ENCODE measurements at places on chromosomes 5 and 9.

GRCh38 chr5:134248256-134248655, 22.4 kb upstream of the PPP2CA start:
- no peak for DNase-seq

DNA sequence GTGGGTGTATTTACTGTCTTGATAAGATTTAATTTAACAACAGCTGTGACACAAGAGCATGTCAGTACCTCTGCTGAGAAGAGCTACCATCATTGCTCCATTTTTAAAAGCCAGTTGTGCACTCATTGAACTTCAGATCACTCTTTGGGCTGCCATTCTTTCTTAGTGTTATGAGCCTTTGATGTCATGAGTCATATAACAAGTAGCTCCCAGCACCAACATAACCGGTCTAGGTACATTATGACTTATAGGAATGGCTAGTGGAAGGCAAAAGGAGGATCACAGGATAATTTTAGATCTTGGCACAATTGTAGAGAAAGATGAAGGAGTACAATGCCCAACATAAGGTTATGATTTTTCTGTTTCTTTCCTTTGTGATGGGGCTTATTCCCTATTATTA, 170.8 kb upstream of the FBN2 start:
- no peak for DNase-seq

DNA sequence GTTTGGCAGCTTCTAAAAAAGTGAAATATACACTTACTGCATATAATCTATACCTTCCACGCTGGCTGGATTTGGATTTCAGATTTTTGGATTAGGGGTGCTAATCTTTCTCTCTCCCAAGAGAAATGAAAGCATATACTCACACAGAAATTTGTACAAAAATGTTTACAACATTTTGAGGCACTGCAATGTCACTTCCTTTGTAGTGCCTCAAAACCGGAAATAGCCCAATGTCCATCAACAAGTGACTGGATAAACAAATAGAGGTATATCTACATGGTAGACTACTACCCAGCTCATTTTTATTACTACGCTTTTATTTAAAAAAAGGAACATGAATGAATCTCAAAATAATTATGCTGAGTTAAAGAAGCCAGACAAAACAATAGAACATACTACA, 74.0 kb upstream of the MIER3 start:
- no peak for DNase-seq

GRCh38 chr9:78304357-78304756, 7.4 kb downstream of the PSAT1 start:
- DNase-seq, result no peak

DNA sequence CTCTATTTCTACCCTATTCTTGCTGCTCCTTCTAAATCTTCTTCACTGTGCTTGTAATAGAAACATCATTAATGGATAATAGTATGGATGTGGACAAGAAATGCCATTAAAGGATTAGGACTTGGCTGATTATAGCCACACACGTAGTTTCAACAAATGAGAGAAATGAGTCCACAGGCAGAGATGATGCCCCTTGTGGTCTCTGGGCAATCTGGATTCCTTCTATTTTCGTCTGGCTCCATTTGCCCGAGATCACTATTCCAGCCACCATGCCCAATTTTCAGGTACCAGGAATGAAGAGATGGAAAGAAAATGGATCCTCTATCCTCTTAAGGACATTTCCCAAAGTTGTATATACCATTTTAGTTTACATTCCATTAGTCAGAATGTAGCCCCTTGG, 13.2 kb downstream of the VLDLR start:
- DNase-seq, result no peak

DNA sequence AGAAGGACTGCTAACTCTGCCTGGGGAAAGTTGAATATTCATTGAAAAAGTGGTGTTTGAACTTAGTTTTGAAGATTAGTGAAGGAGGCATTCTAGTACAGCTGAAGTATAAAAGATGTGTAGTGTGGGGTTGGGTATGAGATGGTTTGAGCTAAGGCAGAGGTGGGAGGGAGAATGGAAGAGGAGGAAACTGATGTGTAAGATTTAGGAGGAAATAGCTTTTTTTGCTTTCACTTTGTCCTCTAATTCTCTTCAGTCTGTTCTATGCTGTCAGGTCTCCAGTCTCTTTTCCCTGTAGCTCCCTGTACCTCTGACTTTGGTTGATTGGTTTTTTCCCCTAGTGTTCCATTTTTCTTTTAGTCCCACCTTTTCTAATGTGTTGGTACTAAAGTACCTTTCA, 9.0 kb downstream of the CREBRF start:
- DNase-seq, result no peak

- DNase-seq, result no peak
Observed at GRCh38 chr5:68172314-68172713, 43.2 kb upstream of the PIK3R1 start.

DNA sequence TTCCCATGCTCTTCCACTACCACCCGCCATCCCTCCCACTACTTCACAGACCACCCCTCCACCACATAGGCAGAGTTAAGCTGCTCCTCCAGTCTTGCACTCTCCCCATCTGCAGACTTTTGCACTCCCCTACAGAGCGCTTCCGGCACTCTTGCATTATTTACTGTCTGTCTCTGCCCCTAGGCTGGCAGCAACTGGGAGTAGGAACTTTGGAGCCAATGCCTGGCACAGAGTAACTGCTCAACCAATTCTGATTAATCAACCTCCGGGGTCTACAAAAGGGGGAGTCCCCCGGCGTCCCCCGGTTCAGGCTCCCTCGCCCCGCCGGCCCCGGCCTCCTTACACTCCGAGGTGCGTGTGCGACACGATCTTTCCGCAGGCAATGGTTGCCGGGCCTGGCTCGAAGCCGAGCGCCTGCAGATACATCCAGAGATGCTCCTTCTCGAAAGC, 498 bp downstream of the HAUS6 start:
- no peak for DNase-seq

GRCh38 chr5:116593340-116593739, 18.7 kb upstream of the SEMA6A start:
- no peak for DNase-seq

GRCh38 chr5:102959055-102959454, 160.9 kb downstream of the GIN1 start:
- DNase-seq, result no peak

- DNase-seq, result no peak
Observed at GRCh38 chr9:138015021-138015829, 137.6 kb downstream of the CACNA1B start.

- DNase-seq, result no peak
Observed at GRCh38 chr9:98185021-98185567, 7.3 kb downstream of the CORO2A start.

GRCh38 chr5:131330031-131330430, 66.2 kb downstream of the CDC42SE2 start:
- no peak for DNase-seq

DNA sequence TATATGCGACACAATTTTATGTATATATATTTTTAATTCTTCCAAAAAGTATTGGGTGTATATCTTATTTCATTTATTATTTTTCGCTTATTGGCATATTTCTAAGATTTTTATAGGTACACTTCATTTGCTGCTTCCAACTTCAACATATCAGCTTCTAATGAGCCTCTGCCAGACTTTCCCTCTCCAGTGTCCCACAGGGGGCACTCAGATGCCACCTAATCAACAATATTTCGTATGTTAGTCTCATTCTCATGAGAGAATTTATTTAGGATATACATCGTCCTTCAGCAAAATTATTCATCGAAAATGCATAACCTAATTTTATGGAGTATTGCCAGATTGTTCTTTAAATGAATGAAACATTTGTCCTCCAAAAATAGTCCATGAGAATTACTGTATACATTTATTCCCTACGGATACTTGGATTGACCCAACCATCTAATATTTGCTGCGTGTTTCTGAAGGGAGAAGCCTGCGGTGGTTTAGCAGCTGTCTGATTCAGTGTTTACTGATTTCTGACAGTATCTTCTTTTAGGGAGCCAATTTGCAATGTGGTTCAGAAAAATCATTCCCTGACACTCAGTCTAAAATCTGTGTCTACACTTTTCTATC, 100.6 kb upstream of the SELENOP start:
- DNase-seq, result no peak

DNA sequence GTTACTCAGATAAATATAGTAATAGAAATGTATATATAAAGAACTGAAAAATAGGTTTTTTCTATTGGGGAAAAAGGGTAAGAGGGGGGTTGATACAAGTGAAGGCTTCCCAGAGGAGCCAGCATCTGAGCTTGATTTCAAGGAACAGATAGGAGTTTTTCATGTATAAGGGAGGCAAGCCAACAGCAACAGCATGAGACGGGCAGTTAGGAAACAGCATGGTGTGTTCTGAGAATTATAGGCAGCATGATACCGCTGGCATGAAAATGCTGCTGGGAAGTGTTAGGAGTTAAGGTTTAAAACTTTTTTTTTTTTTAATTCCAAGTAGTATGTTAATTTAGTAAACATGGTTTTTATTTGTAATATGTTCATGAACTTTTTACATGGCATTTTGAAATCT, 9.7 kb downstream of the CDC37L1 start:
- DNase-seq, result no peak

GRCh38 chr5:111493031-111493430, 19.3 kb downstream of the STARD4 start:
- no peak for DNase-seq

GRCh38 chr5:135075621-135076020, 41.6 kb upstream of the PITX1 start:
- no peak for DNase-seq

DNA sequence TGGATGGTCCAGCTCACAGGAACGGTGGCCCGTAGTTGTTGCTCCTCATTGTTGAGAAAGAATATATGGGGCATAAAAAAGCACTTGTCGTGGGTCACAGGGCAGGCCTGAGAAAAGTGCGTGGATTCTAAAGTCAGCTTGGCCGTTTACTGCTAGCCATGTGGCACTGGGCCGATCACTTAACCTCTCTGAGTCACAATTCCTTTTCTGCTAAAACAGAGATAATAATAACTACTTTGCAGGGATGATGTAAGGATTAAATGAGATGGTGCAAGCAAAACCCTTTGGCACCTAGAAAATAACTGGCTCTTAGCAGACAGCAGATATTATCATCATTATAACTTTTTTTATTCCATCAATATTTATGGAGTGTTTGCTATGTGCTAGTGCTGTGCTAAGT, 579.7 kb downstream of the CCDC171 start:
- DNase-seq, result no peak

DNA sequence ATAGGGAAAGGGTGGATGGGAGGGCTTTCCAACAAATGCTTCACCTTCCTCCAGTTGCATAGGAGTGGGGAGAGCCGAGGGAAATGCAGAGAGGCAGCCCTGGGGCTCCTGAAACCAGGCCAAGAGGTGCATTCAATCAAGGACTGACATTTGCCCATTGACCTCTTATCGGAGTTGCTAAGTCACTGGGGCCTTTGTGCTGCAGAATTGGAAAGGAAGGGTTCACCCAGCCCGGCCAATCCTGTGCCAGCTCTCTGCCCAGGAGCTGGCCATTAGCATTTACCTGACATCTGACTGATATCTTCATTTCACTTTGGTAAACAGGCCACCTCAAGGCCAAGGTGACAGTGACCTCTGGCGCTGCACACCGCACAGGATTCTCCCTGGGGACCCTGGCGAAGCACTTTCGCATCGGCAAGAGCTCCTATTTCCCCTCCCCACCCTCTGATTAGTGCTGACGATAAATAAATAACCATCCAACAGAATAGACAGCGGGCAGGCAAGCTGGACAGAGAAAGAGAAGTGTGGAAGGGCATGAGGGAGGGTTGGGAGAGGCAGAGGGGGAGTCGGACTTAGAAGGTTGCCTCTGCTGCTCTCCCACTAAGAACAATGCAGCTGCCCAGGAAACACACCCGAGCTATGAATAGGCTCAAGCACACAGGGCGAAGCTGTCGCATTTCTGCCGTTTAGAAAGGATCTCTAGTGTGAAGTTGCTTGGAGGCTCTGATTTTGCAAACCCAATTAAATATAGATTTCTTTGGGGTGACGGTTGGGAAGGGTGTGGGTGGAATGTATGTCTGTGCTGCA, 57.0 kb upstream of the BOD1 start:
- DNase-seq, result no peak

DNA sequence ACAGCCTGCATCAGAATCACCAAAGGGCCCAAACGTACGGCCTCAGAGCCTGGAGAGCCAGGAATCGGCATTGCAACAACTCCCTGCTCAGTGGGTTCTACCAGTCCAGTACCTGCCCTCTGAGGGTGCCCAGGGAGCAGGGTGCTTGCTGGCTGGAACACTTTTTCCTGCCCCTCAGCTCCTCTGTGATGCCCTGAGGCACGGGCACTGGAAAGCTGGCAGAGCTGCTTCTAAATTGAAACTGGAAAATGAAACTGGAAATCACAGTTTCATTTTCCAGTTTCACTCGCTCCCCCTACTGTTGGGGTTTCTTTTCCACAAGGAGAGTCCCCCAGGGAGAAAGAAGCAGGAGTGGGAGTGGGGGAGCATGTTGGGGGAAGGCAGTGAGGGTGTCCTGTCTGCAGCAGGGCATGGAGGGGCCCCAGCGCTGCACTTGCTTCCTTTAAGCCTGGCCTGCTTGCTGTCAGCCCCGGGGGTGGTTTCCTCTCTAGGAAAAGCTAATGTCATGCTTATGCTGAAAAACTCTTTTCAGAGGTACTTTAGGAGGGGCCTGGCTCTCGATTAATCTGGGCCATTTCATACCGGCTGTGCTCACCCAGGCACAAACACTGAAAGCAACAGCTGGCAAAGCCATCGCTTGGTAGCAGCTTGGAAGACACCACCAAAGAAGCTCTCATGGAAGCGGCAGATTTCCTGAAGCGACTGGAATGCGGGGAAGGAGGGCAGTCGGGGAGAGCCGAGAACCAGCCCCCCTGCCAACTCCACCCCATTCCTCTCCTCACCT, 26.2 kb downstream of the IRF1 start:
- no peak for DNase-seq

DNA sequence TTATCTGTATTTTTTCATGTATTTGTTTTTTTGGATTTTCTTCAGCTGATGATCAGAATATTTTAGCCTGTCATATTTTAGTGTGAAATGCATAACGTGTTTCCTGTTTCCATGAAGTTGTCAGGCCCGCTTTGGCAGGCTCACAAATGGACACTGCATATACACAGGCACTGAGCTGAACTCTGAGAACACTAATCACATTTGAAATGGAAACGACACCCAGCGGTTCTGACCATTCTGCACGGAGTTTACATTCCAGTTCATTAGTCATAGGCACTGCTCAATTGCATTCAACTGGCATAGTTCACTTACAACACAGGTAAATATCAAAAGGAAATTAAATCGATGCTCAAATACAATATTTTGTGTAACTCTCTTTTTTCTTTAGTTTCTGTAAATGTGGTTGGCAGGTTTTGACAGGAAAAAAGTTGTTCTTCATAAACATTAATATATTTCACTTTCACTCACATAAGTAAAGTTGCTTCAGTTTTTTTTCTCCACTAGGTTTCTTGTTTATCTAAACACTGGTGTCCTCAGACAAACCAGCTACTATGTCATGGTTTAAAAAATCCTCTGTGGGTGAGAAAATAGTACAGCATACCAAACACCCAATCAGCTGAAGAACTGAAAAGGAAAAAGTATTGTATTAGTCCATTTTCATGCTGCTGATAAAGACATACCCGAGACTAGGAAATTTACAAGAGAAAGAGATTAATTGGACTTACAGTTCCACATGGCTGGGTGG, 559.0 kb upstream of the DAP start:
- DNase-seq, result no peak

- no peak for DNase-seq
Observed at GRCh38 chr5:112142769-112143270, 276.3 kb downstream of the EPB41L4A start.
